ENCODE measurements at places on chromosomes 11 and 22. TPM values are rescaled to one million over a fixed set of nuclear protein-coding genes. Genes with fewer than 3 reads are reported as not detected.

PGR gene
- polyA plus RNA-seq: not detected

ACR gene
- not detected for polyA plus RNA-seq

GRCh38 chr11:62024936-62025486 lies 57.6 kb upstream of the FTH1 start:
- peaks cover 8% of the 10 kb centered on the region for H3K36me3 ChIP-seq
- peak overlapping the region; percentile 5 for H3K4me3 ChIP-seq
- no peaks in the 10 kb centered on the region for H3K27me3 ChIP-seq
- peaks cover 16% of the 10 kb centered on the region for H3K4me1 ChIP-seq
- no peak for DNase-seq

A4GALT gene
- not detected for polyA plus RNA-seq

DNA sequence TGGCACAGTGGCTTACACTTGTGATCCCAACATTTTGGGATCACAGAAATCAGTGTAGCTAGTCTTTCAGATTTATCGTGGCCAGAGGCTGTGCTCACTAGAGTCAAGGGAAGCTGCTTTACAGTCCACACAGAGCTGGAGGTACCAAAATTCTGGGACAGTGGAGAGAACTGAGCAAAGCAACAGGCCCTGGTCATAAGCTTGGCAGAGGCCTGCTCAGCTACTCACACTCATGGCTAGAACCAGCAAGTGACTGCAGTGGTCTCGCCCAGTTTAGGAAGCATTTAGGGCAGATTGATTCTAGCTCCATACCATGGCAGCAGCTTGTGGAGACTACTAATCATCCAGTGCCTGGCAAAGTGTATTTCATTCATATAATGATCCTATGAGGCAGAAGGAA lies 8.8 kb downstream of the TMEM216 start:
- H3K36me3 ChIP-seq: no peaks in the 10 kb centered on the region
- no peak for DNase-seq
- H3K27me3 ChIP-seq: no peaks in the 10 kb centered on the region
- H3K27ac ChIP-seq: no peak overlapping the region

DNA sequence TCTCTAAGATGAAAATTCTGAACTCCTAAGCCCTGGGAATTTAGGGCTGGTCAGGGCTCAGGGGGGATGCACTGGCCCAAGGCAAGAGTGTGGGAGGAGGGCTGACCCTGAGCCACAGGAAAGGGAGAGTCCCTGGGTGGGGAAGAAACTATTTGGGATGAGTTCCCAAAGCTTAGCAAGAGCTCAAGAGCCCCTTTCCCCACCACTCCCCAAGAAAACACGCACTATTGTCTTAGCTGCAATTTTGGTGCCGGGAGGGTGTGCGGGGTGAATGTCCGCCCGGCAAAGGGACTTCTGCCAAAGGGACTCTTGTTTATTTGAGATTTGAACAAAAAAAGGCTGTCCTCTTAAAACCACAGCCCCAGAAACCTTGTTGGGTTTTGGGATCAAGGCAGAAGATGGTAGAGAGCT lies 37.0 kb downstream of the KIAA1671 start:
- H3K4me3 ChIP-seq: no peak overlapping the region
- H3K27ac ChIP-seq: no peak overlapping the region
- no peak for DNase-seq
- H3K36me3 ChIP-seq: no peaks in the 10 kb centered on the region

CD3G gene
- polyA plus RNA-seq: 0.70 TPM

DNA sequence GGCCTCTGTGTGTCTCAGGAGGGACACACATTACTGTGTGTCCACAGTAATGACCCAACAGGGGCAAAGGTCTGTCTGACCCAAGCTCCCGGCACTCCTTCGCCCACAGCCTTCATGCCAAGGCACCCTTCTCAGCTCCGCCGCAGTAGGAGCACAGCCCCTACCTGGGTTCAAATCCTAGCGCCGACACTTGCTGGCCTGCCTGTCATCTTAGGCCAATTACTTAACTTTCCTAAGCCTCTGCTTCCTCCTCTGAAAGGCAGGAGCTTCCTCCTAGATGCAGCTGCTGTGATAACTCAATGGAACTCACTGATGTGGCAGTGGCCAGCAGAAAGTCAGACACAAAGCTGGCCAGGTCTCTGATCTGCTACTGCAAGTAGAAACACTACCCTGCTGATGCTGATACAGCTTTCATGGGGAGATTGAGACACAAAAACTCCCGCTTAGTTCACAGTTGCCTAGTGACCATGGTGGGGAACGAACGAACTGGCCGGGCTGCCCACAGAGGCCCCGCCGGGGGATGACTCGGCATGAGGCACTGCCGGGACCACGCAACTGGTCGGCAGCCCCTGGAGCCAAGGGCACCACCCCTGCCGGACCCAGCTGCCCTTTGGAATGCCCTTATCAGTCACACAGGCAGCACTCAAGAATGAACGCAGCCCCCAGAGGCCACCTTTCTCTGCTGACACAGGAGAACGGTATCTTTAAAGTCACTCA lies 8.1 kb downstream of the EHD1 start:
- peak overlapping the region; percentile 74 for H3K4me3 ChIP-seq
- no peak for DNase-seq
- no peaks in the 10 kb centered on the region for H3K27me3 ChIP-seq
- peaks cover 90% of the 10 kb centered on the region for H3K4me1 ChIP-seq

GRCh38 chr22:48227341-48228018 lies 1465.0 kb downstream of the TBC1D22A start:
- H3K4me1 ChIP-seq: no peaks in the 10 kb centered on the region
- H3K27me3 ChIP-seq: peaks cover 35% of the 10 kb centered on the region
- no peak overlapping the region for H3K4me3 ChIP-seq
- peaks cover 8% of the 10 kb centered on the region for H3K36me3 ChIP-seq

- no peak for DNase-seq
- peaks cover 26% of the 10 kb centered on the region for H3K4me1 ChIP-seq
- H3K36me3 ChIP-seq: no peaks in the 10 kb centered on the region
- H3K27me3 ChIP-seq: peaks cover 10% of the 10 kb centered on the region
- no peak overlapping the region for H3K4me3 ChIP-seq
These were observed 67.7 kb downstream of the ST3GAL4 start for GRCh38 chr11:126423154-126423553.

GRCh38 chr11:79427611-79428327 lies 13.1 kb downstream of the TENM4 start:
- no peaks in the 10 kb centered on the region for H3K36me3 ChIP-seq
- no peak for DNase-seq
- H3K27ac ChIP-seq: no peak overlapping the region
- no peak overlapping the region for H3K4me3 ChIP-seq
- H3K27me3 ChIP-seq: peaks cover 35% of the 10 kb centered on the region
- no peaks in the 10 kb centered on the region for H3K4me1 ChIP-seq

GRCh38 chr22:49234459-49234858 lies 593.2 kb downstream of the BRD1 start:
- H3K4me1 ChIP-seq: no peaks in the 10 kb centered on the region
- H3K27me3 ChIP-seq: peaks cover 4% of the 10 kb centered on the region
- no peaks in the 10 kb centered on the region for H3K36me3 ChIP-seq
- H3K4me3 ChIP-seq: no peak overlapping the region

DNA sequence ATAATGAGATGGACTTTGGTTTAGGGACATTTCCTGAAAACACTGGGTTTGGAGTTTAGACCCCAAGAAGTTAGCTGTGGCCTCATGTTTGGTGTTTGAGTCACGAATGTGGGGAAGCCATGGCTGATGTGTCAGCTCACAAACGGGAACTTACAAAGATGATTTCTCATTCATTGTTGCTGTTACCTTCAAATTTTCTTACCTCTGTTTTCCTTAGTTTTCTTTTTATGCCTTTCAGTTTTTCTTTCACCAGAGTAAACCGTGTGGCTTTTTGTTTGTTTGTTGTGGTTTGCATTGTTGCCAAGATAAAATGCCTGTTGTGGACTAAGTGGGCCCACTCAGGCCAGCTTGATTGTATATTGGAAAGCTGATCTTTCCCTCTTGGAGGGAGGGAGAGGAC lies 89.1 kb downstream of the SWAP70 start:
- DNase-seq: no peak
- peak overlapping the region; percentile 64 for H3K27ac ChIP-seq
- H3K36me3 ChIP-seq: peaks cover 20% of the 10 kb centered on the region
- H3K4me3 ChIP-seq: no peak overlapping the region
- H3K27me3 ChIP-seq: no peaks in the 10 kb centered on the region

DNA sequence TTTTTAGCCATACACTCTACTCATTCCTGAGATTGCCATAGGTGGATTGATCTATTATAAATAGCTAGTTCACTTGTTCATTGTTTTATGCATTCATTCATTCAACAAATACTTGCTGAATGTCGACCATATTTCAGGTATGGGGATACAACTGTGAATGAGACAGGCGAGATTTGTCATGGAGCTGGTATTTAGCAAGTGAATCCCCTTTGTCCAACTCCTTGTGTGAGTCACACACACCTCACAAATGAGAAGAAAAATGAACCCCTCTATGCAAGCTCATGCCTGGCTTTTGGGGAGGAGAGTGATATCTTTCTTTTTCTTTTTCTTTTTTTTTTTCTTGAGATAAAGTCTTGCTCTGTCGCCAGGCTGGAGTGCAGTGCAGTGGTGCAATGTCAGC lies 1.8 kb upstream of the AMPD3 start:
- peaks cover 3% of the 10 kb centered on the region for H3K36me3 ChIP-seq
- H3K27me3 ChIP-seq: no peaks in the 10 kb centered on the region
- peak overlapping the region; percentile 95 for H3K4me3 ChIP-seq
- H3K27ac ChIP-seq: peak overlapping the region; percentile 73
- peaks cover 82% of the 10 kb centered on the region for H3K4me1 ChIP-seq
- DNase-seq: no peak

DNA sequence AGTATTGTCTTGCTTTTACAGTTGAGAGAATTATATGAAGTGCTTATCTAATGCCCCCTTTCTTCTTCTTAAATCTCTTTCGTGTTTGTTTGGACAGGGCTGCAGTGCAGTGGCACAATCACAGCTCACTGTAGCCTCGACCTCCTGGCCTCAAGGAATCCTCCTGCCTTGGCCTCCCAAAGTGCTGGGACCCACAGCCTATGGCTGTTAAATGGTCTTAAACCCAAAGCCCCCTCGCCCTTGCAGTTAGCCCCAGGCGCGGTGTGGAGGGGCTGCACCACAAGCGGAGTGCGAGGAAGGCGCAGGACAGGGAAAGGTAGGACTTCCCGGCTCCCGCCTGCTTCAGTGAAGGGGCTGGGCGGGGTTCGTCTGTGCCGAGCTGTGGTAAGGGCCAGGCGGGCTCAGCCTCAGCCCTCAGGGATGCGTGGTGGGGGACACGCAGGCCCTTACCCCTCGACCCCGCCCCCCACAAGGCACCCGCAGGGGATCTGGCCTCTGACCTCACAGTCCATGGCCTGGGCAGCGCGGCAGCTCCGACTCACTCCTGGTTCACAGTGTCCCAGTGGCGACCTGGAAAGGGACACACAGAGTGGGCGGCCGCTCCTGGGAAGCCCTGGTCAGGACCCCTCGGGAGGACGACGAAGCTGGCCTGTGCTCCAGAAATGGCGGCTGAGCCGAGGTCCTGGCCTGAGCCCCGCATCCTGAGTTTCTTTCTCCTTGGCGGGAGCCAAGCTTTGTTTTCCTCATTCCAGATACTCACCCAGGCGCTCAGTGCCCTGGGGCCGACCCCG lies 24.5 kb downstream of the BID start:
- peaks cover under 1% of the 10 kb centered on the region for H3K4me1 ChIP-seq
- H3K36me3 ChIP-seq: no peaks in the 10 kb centered on the region
- no peak overlapping the region for H3K4me3 ChIP-seq
- H3K27ac ChIP-seq: no peak overlapping the region
